ENCODE measurements at places on chromosomes 2 and 18.

DNA sequence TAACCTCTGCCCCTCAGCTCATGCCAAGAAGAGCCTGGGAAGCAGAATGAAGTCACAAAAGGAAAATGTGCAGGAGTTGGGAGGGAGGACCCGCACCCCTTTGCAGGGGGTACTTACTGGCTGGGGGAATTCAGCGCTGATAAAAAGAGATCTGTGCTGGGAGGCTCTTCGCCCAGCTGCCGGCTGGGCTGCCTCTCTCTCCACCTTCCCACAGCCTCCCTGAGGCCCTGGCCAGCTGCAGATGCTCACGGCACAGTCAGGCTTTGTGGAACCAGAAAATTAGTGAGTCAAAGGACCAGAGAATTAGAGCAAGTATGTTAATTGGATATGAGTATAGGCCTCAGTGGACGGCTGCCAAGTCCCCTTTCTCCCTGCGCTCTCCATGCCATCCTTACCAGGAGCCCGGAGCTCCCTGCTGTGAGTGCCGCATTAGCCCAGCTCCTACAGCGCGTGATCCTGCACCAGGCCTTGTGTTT lies 181.7 kb upstream of the SH3BP4 start:
- DNase-seq, result no peak

- DNase-seq, result no peak
Observed at GRCh38 chr18:79275461-79275860, 120.3 kb upstream of the NFATC1 start.

DNA sequence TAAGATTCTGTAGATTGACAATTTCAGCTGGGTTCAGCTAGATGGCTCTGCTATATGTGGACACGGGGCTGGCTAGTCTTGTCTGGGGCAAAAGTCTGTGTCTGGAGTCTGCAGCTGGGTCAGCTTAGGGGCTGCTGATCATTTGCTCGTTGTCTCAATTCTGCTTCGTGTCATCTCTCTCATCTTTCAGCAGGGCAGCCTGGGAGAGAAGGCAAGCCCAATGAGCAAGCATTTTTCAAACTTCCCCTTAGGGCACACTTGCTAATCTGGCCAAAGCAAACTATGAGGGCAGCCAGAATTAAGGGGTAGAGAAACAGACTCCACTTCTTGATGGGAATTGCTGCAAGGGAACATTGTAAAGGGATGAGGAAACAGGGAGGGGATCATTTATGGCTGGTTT lies 462.6 kb downstream of the SLC4A3 start:
- no peak for DNase-seq

- DNase-seq, result no peak
Observed at GRCh38 chr2:102540882-102541281, 67.9 kb downstream of the SLC9A4 start.

GRCh38 chr2:37561615-37562569 lies 109.5 kb downstream of the CDC42EP3 start:
- DNase-seq, result peak; percentile 55

- DNase-seq, result no peak
Observed at GRCh38 chr2:168478206-168478605, 22.1 kb downstream of the CERS6 start.

DNA sequence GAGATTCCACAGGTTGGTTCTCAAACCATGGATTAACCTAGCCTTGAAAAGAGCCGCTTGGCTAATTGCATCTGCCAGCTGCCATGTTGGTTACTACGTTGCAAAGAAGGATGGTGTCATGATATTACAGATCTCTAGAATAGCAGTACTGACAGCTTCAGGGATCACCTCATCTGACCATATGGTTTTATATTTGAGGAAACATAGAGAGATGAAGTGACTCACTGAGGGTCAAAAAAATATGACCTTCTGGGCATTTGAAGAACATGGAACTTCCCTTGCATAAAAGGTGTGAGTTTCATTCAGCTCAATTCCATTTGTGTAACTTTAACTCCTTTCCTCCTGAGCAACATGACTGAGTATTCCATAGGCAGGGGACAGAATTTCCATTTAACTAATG lies 242.3 kb downstream of the SETBP1 start:
- no peak for DNase-seq

- DNase-seq, result peak; percentile 83
Observed at GRCh38 chr2:20145497-20146193, 79.3 kb downstream of the SDC1 start.

DNA sequence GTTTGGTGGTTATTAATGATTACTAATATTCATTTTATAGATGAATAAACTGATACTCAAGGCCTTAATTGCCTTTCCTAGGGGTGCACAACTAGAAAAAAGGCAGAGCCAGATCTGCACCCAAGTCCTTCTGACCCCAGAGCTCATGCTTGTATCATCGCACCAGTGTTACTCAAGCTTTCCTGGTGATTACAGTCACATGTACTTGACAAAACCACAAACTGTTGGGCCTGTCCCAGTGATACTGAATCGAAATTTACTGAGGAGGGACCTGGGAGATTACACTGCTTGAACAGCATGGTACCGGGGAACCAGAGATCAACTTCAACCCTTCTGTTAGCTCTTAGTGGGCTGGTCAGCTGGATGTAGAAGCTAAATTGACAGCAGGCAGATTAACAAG lies 33.7 kb downstream of the FASTKD2 start:
- no peak for DNase-seq

DNA sequence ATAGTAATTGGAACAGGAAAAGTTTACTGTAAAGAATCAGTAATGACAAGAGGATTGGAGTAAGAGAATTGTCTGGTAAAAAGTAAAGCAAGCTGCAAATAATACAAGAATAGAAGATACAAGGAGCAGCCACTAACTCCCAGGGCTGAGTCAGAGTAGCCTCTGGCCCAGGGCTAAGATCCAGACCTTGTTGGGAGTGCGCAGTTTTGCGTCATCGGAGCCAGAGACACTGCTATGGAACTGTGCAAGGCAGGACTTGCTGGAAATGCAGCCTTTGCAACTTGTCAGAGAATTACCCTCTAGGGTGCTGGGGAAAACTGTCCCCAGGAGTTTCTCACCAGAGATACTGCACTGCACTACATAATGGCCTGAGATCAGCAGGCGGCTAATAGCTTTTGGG lies 135.2 kb downstream of the NYAP2 start:
- DNase-seq, result no peak

DNA sequence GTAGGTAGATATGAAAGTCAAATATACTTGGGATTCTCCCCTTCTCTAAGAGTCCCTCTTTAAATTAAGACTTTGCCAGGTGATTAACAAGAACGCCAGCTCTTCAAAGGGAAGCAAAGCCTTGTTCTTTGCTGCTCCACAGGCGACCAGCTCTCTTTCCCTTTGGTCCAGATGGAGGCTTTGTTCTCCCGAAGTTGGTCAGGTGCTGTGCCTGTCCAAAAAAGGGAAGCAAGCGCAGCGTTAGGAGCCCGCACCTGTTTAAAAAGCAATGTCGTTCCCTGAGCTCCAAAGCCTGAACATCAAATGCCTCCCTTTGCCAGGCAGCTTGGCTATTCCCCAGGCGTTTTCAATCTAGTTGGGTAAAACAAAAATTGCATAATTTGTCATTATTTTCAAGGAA lies 1913.1 kb upstream of the PIK3C3 start:
- DNase-seq, result no peak

Data from HT-29 (cell line).